ENCODE measurements at places on chromosomes 4 and X. TPM values are rescaled to one million over a fixed set of nuclear protein-coding genes. Genes with fewer than 3 reads are reported as not detected.

Gene PIN4
- 10.1 TPM for total RNA-seq

Gene INTU
- total RNA-seq: 0.02 TPM

Gene HS3ST1
- 0.59 TPM for total RNA-seq

Gene THAP6
- 17.4 TPM for total RNA-seq

Gene PNMA3
- total RNA-seq: 1.2 TPM

Gene FRG2
- not detected for total RNA-seq
